H54 (cell line): ENCODE measurements at places on chromosomes 5 and 9.

DNA sequence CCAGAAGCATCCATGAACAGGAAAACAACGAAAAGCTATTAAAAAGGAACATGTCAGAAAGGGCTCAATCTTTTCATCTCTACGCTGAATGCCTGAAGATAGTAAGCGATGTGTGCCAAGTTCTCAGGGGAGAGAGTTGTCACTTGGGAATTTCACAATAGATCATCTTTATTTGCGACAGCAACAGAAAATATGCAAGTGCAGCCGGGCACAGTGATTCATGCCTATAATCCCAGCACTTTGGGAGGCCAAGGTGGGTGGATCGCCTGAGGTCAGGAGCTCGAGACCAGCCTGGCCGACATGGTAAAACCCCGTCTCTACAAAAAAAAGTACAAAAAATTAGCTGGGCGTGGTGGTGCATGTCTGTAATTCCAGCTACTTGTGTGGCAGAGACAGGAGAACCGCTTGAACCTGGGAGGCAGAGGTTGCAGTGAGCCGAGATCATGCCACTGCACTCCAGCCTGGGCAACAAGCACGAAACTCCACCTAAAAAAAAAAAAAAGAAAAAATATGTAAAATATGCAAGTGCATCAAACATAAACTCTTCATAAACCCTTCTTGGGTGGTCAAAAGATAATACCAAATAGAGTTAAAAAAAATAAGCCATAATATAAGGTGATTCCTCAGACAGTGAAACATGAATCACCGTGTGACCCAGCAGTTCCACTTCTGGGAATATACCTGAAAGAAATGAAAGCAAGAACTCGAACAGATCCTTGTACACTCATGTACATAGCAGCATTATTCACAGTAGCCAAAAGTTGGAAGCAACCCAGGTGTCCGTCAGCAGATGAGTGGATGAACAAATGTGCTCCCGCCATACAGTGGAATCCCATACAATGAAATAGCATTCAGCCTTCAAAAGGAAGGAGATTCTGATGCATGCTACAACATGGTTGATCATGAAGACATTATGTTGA is 16.2 kb downstream of the SFXN1 start:
- no peak for DNase-seq

DNA sequence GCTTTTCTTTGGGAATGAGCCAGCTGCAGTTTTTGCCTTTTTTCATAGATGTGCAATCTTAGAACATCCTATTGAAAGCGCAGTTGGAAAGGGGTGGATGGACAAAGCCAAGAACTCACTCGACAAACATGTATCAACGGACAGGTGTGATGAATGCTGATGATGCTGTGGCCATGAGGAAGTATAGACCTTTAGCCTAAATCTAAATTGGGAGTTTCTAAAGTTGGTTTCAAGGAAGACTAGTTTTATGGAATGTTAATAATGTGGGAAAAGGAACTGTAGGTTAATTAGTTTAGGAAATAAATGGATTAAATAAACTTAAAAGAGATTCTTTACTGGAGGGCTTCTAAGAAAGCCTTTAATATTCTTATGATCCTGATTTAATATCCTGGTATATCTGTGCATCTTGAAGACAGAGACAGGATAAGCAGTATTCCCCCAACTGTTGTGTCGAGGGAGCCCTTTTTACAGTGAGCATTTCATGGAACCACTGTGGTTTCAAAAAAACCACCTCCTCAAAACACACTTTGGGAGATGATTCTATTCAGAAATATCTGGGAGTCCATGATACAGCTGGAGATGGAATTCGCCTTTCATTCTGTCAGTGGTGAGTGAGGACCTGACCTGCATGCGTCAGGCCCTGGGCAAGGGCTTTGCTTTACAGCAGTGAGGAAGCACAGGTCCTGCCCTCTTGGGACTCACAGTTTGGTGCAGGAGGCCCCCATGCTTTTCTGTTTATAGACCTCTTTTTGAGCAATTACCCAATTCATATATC is 82.6 kb downstream of the AOPEP start:
- no peak for DNase-seq

GRCh38 chr9:137788561-137789294 is 88.9 kb upstream of the CACNA1B start:
- no peak for DNase-seq

- DNase-seq, result no peak
Observed at GRCh38 chr9:79945016-79945415, 373.3 kb downstream of the TLE4 start.

- no peak for DNase-seq
Observed at GRCh38 chr5:81980160-81980559, 8.3 kb downstream of the ATG10 start.

- no peak for DNase-seq
Observed at GRCh38 chr5:99102073-99102697, 173.4 kb upstream of the CHD1 start.
